GM12878 (cell line): ENCODE measurements at places on chromosomes 7 and 10.

- no peak for DNase-seq
Measured at GRCh38 chr7:128770233-128770632, 5.4 kb downstream of the OPN1SW start.

DNA sequence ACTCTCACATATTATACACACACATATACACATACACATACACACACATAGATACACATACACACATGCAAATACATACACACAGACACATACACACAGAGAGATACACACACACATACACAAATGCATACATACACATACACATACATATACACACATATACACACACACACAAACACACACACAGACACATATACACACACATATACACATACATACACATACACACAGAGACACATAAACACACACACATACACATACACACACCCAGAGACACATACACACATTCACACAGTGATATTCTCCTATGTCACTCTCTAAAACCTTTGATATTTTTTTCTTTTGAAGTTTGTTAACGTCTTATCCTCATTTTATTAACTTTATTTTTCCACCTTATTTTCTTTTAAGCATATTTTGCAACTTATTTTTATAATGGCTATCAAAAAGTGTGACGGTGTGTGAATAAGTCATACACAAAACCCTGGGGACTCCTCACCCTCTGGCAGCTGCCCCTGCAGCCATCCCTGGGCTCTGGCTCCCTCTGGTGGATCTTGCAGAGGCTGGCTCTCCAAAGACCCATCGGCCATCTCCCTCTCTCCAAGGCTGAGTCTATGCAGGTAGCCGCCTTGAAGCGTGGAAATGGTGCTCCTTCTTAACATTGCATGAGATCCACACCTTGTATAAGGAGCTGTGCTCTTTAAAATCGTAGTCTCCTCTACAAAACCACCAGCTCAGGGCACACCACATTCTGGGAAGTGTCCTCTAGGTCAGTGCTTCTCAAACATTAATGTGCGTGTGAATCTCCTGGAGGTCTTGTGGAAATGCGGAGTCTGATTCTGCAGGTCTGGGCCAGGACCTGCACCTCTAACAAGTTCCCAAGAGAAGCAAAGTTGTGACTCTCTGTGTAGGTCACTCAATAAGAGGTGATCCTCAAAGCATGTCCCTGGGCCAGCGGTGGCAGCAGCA lies 4.1 kb upstream of the C10orf120 start:
- DNase-seq = no peak

GRCh38 chr10:86203162-86203905 lies 163.3 kb downstream of the GRID1 start:
- DNase-seq = no peak

DNA sequence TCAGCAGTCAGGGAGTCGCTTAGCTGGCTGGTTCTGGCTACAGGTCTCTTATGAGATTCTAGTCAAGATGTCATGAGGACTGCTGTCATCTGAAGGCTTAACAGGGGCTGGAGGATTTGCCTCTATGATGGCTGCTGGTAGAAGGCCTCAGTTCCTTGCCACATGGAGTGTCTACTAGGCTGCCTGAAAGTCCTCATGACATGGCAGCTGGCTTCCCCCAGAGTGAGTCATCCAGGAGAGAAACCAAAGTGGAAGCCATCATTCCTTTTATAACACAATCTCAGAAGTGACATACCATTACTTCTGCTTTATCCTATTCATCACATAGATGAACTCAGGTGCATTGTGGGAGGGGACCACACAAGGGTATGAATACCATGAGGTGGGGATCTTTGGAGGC lies 75.1 kb downstream of the EXOC6 start:
- DNase-seq = no peak

GRCh38 chr10:8633909-8634308 lies 579.4 kb downstream of the GATA3 start:
- DNase-seq = no peak
